Suppressor macrophage treated with lipopolysaccharide for 4 hours (primary cell): ENCODE measurements at places on chromosomes 11 and 22.
A peak's percentile ranks its signal among the peaks of the same experiment; 100 is the strongest.

- peak; percentile 18 for DNase-seq
Observed at GRCh38 chr11:65432100-65432650, 9.6 kb downstream of the NEAT1 start.

DNA sequence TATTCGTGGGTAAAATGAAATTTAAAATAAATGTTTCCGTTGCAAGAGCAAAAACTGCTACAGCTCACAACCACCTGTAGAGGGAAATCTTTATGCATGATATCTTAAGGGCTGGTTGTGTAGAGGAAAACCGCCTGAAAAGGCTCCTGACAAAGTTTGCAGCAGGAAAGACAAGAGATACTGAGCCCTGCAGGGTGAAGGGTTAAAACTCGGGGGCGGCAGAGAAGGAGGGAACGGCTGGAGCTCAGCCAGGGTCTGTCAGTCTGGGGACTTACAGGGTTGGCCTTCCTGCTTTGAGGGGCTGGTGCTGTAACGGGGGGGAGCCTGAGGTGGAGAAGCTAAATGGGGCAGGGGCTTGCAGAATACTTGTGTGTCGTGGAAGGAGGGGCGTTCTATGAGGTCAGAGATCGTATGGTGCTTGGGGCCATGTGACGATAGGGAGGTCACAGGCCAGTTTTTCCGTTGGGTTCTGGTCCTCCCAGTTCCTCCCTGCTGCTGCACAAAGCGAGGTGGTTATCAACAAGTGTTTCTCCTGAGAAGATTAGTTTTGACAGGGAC, 122.9 kb upstream of the HSD17B12 start:
- DNase-seq: no peak

GRCh38 chr11:77589181-77589520, 602 bp upstream of the AQP11 start:
- no peak for DNase-seq

- no peak for DNase-seq
Observed at GRCh38 chr11:62923601-62924411, 2.6 kb upstream of the CHRM1 start.

- DNase-seq: peak; percentile 71
Observed at GRCh38 chr11:2269601-2270321, 627 bp downstream of the ASCL2 start.

- no peak for DNase-seq
Observed at GRCh38 chr11:19345848-19346681, 105.3 kb upstream of the E2F8 start.
